ENCODE measurements at places on chromosomes 7 and 10.
A peak's percentile ranks its signal among the peaks of the same experiment; 100 is the strongest.

GRCh38 chr7:30029696-30030095, 1.5 kb downstream of the PLEKHA8 start:
- DNase-seq = no peak

GRCh38 chr7:151825721-151826120, 51.2 kb downstream of the PRKAG2 start:
- no peak for DNase-seq

DNA sequence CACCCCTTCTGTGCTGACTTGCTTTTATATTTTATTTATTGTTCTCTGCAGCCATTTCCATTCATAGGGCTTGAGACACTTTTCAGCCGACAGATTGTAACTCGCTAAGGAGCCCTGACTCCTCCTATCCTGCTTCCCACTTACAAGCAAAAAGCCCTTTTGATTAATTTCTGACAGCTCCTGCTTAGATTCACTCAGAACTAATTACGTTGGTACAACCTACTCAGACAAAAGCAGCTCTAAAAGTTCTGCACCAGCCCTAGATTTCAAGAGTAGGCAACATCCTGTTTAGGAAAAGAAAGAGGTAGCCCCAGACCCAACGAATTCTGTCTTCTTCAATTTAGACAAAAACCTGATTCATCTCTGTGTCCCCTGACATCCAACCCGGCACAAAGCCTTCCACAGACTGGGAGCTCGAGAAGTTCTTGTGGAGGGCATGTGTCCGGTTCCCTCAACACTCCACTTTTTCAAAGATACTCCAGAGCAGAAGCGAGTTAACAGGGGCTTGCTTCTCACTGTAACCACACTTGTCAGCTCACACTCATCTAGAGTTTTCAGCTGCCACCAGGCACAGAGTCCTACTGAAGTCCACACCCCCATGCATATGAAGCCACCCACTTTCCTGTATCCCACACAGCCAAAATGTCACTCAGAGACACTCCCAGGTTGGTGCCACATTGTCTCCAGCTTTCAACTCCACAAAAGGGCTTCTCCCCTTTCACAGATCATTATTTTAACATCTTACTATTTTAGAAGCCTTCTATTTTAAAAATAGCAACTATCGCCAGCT, 113.6 kb upstream of the NFE2L3 start:
- no peak for DNase-seq

- DNase-seq = no peak
These were observed 32.5 kb downstream of the CCDC6 start for GRCh38 chr10:59873896-59874295.

- no peak for DNase-seq
These were observed 34.0 kb upstream of the JCAD start for GRCh38 chr10:30093303-30093950.

- DNase-seq = no peak
These were observed 233.9 kb upstream of the AOAH start for GRCh38 chr7:36958111-36958733.

GRCh38 chr10:13308096-13308495, 8.2 kb upstream of the PHYH start:
- no peak for DNase-seq

GRCh38 chr10:118841881-118842605, 87.3 kb upstream of the CACUL1 start:
- DNase-seq = no peak

DNA sequence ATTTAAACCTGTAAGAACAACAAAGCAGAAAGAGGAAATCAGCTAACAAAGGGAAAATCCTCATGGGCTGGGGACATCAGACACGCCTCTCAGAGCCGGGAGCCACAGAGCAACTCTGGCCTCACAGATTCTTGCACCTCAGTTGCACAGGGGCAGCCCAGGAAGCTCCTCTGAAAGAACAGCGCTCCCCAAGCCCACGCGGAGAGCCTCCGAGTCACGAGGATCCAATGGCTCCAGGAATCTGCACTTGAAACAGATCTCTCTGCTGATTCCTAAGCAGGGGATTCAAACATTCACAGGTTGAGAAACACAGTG, 213.2 kb upstream of the MGMT start:
- DNase-seq = no peak

GRCh38 chr10:95474228-95475002, 86.8 kb downstream of the SORBS1 start:
- DNase-seq = no peak

GRCh38 chr10:128687927-128688549, 561.8 kb upstream of the MKI67 start:
- DNase-seq = no peak

GRCh38 chr10:77531441-77532001, 106.1 kb downstream of the KCNMA1 start:
- DNase-seq = no peak

DNA sequence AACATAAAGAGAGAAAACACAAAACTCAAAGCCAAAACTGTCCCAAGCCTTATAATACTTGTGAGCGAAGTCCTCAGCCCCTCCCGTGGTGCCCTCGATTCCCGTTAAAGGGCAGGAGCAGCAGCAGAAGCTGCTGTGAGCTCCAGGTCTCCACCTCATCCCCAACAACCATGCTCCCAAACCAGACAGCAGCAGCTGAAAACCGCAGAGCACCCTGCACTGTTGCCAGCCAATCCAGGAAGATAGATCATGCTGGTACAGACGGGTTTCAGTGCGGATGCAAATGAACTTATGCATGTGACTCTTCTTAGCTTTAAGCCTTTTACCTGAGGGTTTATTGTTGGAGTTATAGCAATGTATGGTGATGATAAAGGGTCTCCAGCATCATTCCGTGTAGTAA, 97.9 kb downstream of the DNAJB6 start:
- DNase-seq = no peak

GRCh38 chr7:13153742-13154141, 466.3 kb downstream of the ARL4A start:
- no peak for DNase-seq

- no peak for DNase-seq
These were observed 158.2 kb upstream of the FOXK1 start for GRCh38 chr7:4523873-4524272.

DNA sequence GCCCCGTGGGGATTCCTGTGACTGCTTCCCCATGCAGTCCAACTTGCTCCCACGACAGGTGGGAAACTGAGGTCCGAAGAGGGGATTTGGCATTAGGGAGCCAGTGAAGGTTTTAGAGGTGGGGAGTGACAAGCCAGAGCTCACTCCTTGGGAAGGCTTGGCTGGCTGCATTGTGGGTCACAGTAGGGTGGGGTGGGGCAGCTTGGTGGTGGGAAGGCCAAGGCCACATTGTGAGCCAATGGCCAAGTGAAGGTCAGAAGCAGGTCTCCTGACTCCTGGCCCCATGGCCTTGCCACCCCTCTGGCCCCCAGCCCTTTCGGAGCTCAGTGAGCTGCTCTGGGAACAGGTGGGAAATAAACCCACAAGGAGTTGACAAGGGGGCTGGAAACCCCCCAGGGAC, 2.5 kb downstream of the C10orf105 start:
- DNase-seq = no peak

DNA sequence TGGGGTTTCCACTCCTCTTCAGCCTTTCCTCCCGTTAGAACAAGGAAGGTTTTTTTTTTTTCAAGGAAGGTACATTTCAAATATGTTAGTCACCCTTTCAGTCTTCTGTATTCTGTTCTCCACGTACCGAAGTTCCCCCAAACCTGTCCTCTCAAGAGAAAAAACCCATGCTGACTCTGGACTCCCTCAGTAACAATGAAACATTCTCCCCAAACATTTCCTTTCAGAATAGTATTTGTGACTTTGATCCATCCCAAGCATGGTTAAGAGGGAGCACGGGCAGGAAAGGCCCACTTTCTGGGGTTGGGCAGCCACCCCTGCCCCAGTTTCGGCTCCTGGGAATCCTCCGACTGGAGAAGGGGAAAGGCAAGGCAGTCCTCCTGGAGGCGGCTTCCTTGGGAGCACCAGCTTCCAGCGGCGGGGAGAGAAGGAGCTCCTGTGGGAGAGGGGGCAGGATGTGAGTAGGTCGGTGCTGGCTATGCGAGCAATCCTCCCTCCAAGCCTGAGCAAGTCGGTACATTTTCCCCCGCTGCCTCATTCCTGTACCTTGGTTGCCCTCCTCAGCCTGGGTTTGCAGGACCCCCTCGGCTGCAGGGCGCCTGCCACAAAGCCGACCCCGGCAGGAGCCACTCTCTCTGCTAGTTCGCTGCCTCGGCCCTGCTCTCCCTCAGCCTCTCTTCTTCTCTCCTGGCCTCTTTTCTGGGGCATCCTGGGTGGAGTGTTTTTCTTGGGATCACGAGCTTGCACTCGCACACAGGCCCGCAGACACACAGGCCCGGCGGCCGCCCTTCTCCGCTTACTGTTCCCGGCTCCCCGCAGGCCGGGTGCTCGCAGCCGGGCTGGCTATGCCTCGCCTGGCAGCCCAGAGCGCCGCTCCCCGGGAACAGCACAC, 2.1 kb upstream of the HOXA1 start:
- no peak for DNase-seq

GRCh38 chr10:50552308-50552707, 71.4 kb downstream of the SGMS1 start:
- DNase-seq = peak; percentile 86

DNA sequence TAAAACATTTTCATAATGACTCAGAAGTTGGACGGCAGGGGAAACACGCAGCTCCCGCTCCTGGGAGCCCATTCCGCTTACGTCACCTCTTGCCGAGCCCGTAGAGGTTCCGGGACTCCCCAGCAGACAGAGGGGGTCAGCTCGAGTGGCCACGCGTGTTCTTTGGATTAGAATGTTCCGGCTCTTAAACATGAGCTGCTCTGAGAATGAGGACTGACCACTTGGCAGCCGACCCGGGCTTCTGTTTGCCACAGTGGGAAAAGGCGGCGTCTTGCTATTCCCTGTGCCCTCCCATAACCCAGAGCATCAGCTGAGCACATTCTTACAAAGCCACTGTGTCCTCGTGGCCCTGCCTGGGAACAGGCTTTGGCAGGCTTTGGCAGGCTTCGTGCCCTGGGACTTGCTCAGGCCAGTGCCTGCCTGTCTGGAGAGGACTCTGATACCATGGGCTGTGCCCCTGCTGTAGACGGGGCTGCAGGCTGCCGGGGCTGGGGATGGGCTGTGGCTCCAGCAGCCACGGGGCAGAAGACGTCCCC, 40.1 kb downstream of the PFKP start:
- no peak for DNase-seq

- no peak for DNase-seq
These were observed 2.0 kb downstream of the MASTL start for GRCh38 chr10:27157150-27157549.

DNA sequence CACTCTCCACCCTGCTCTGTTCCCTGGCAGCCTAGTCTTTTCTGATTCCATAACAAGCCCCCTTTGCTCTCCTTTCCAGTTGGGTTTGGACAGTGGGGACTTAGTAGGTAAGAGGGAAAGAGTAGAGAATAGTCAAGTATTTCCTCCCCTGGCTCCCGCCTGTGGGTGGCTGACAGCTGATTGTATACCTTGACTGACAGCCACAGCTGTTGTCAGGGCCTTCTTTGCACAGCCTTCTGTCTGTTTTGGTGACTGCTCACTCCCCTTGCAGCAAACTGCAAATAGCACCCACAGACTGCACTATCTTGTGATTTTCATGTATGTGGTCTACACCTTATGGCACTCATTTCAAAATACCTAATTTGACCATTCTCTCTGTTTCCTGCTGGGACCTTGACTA, 486.3 kb downstream of the ACTR3B start:
- DNase-seq = no peak

GRCh38 chr7:134362587-134363483, 46.1 kb upstream of the SLC35B4 start:
- DNase-seq = no peak

DNA sequence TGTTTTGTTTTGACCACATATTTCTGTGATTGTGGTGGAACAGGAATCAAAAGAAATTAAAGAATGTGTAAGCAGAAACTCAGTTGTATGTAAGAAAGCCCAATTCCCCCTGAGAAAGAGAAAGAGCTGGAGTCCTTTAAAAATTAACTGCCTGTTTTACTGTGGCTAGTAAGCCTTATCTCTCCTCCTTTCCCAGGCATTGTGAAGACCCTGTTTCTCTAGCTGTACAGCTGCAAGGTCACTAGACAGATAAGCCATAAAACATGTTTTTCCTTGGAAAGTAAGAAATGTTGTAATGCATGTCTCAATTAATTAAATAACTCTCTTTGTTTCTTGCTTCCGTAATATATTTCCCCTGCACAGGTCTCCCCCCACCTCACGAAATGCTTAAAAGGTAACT, 53.5 kb downstream of the OR13A1 start:
- no peak for DNase-seq

DNA sequence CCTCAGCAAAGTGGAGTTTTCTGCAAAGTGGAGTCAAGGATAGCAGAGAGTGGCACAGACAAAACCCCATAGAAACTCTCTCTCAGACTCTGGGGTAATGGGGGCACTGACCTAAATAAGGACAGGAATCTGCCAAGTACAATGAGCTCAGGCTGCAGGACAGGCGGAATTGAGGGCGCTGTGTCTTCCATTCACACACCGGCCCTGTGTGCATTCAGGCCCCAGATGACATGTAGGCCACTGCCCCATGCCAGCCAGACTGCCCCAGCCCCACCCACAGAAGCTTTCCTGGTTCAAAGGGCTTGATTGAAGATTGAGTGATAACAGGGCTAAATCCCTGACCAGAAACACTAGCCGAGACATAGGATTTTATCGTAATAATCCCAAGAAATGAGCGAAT, 52.7 kb downstream of the EEPD1 start:
- DNase-seq = no peak

DNA sequence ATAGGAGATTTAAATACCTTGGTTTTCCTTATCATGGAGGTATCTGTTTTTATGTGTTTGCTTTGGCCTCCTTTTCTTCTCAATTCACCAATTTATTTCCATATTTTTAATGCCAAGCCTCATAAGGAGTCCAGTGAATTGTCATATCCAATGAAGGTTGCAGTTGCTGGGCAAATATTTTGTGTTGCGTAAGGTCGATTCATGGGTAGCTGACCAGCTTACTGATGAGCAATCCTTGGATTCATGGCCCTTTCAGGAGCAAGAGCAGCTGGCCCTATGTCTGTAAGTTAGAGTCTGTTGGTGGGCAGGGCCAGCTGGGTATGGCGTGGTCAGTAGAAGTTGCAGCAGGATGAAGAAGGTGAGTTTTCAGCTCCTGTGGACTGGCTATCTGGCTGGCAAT, 182.9 kb downstream of the PFKFB3 start:
- no peak for DNase-seq
